ENCODE measurements at places on chromosomes 3 and 15. TPM values are rescaled to one million over a fixed set of nuclear protein-coding genes. Genes with fewer than 3 reads are reported as not detected.
A peak's percentile ranks its signal among the peaks of the same experiment; 100 is the strongest.

AGTR1 gene
- 4.2 TPM for total RNA-seq

DNA sequence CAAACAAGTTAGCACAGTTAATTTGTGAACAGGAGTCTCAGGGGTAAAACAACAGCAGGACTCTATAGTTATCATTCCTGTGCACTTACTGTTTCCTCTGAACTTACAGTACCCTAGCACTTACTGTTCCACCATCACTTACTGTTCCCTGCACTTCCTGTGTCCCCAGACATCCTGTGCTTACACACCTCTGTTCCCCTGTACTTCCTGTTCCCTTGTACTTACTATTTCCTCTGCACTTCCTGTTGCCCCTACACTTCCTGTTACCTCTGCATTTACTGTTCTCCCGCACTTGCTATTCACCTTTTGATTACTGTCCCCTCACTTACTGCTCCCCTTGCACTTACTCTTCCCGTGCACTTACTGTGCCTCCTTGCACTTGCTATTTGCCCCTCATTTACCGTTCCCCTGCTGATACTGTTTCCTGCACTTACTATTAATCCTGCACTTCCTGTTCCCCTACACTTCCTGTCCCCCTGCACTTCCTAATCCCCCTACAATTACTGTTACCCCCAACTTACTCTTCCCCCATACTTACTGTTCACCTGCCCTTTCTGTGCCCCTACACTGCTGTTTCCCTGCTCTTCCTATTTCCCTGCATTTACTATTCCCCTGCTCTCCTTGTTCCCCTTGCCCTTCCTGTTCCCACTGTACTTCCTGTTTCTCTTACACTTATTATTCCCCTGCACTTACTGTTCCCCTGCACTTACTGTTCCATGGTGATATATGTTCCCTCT is 30.3 kb downstream of the TPRA1 start:
- no peaks in the 10 kb centered on the region for H3K27me3 ChIP-seq
- no peak overlapping the region for H3K27ac ChIP-seq
- H3K4me1 ChIP-seq = no peaks in the 10 kb centered on the region
- H3K36me3 ChIP-seq = no peaks in the 10 kb centered on the region

DNA sequence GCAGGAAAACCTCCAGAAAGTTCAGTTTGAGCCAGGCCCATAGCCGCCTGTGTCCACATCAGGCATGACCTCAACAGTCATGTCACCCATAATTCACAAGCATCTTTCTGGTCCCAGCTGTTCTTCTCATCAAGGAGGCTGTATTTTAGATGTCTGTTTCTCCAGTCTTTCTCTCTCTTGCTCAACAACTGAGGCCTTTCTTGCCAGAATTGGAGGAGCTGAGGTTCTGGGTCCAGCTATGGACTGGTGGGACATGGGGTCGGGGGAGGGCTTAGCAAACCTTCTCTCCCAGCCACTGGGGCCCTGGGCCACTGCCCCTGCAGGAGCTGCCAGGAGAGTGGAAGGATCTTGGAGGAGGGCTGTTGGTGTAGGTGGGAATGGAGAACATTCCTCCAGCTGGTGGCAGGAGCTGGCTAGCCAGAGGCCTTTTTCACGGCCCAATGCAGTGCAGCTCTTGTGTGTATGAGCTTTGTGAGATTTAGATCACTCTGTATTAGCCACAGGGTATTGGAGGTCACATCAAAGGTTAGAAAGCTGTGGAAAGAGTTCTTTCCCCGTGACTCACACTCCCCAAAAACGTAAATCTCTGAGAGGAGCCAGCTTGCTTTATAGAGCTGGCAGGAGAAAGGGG is 23.5 kb downstream of the MAGEF1 start:
- H3K27me3 ChIP-seq = no peaks in the 10 kb centered on the region
- peaks cover 33% of the 10 kb centered on the region for H3K4me1 ChIP-seq
- H3K36me3 ChIP-seq = no peaks in the 10 kb centered on the region
- no peak overlapping the region for H3K4me3 ChIP-seq
- H3K27ac ChIP-seq = peak overlapping the region; percentile 72

SCAPER gene
- total RNA-seq = 21.6 TPM

DISP2 gene
- 0.37 TPM for total RNA-seq

RFX7 gene
- total RNA-seq = 13.8 TPM

DNA sequence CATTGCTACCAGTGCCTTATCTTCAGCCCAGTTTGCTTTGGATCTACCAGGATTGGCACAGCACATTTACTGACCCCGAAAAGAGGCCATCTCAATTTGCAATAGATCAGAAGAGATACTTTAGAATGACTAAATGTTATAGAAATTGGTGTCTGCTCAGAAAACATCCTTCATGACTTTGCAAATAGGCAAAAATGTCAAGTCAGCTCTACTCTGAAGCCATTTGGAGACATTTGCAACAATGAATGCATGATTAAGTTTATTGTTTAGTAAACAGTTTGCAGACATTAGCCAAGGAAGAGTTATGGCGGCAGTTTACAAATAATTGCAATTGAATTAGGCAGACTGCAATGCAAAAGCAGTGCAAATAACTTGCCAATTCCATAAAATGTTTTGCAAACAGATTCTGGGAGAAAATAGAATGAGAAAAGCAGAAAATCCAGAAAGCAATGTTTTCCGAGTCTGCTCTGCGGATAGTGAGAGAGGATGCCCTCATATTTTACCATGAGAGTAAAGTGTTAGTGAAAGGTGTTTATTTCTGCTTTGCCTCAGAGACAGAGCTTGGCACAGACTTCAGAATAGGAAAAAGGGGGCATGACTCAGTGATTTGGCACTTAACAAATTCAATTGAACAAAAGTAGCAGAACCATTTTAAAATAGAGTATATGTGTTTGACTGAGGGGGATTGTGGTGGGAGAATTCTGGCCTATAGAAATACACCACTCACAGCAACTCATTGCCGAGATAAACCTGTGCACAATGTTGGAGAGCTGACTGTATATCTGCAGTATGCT is 334.9 kb upstream of the NR2F2 start:
- no peak overlapping the region for H3K27ac ChIP-seq
- no peaks in the 10 kb centered on the region for H3K27me3 ChIP-seq
- H3K36me3 ChIP-seq = no peaks in the 10 kb centered on the region
- peaks cover 4% of the 10 kb centered on the region for H3K4me1 ChIP-seq

C2CD4B gene
- not detected for total RNA-seq

LRRC31 gene
- 27.0 TPM for total RNA-seq

ETV5 gene
- total RNA-seq = 42.6 TPM

IQCB1 gene
- total RNA-seq = 40.6 TPM

CCDC39 gene
- total RNA-seq = 0.72 TPM

ARPIN gene
- 17.4 TPM for total RNA-seq

DNA sequence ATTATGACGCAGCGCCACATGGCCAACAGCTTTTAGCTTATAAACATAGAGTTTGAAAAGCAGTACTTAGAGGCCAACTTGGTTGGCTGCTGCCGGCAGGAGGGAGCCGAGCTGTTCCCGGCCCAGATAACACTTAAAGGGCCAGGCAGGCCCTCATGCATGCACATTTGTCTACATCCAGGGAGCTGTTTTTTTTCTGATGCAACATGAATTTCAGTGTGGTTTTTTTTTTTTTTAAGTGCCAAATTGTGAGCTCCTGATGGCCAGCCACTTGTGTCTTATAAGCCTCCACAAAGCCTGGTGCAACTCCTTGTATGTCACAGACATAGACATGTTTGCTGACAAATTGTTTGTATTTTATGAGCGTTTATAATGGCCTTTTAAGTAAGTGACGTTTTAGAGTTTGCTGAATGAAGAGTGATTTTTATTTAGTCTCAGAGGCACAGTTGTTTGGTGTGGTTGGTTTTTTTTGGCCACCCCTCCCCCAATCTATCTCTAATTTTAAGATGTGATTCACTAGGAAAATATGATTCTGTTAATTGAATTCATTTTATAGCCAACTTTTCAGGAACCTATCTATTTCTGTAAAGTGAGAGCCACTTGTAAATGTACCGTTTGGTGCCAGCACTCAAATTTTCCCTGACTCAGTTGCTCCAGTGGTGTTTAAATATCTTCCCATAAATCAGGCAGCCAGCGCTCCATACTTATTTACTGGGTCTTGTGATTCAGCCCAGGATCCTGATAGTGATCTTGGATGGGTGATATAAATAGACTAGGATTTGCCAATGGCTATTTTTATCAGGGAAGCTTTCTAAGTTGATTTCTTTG is 134.3 kb downstream of the VGLL4 start:
- no peak overlapping the region for H3K4me3 ChIP-seq
- peaks cover 48% of the 10 kb centered on the region for H3K4me1 ChIP-seq
- H3K36me3 ChIP-seq = no peaks in the 10 kb centered on the region
- H3K27ac ChIP-seq = peak overlapping the region; percentile 80
- no peaks in the 10 kb centered on the region for H3K27me3 ChIP-seq
- DNase-seq = peak; percentile 93

DNA sequence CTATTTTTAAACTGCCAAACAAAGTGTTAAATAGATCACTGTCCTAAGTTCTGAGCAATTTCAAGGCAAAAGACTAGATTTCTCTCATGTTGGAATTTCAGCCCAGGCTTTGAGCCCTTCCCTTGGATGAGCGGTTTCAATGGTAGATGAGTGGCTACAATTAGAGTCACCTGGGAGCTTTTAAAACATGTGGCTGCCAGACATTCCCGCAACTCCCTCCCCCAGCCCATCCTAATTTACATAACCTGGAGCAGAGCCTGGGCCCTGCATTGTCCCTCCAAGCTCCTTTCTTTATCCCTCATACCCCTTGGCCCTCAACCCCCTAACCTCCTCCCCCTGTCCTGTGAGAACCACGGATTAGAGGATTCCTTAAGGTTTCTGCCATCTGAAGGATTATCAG is 357.5 kb upstream of the UMPS start:
- H3K4me1 ChIP-seq = no peaks in the 10 kb centered on the region
- no peaks in the 10 kb centered on the region for H3K27me3 ChIP-seq
- no peaks in the 10 kb centered on the region for H3K36me3 ChIP-seq
- no peak overlapping the region for H3K27ac ChIP-seq

HRG gene
- total RNA-seq = not detected

DNA sequence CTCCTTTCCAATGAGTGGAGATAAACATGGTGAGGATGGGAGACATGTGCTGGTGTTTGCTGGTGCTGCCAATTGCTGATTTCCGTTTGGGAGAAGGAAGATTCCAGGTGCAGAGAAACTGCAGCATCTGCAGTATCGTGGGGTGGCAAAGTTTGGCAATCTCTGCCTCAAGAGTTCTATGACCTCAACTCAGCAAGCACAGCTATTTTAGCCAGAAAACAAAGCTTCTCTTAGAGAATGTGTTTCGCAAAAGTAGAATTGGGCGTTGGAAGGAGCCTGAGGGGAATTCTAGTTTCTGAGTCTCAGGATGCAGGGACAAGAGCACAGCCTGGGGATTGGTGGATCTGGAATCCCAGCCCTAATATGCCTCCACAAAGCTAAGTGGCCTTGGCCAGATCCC is 18.2 kb upstream of the SHC4 start:
- no peak overlapping the region for H3K27ac ChIP-seq
- H3K36me3 ChIP-seq = no peaks in the 10 kb centered on the region
- no peak overlapping the region for H3K4me3 ChIP-seq

GRCh38 chr15:89243046-89243690 is 611 bp upstream of the FANCI start:
- peaks cover 22% of the 10 kb centered on the region for H3K4me1 ChIP-seq
- H3K27me3 ChIP-seq = no peaks in the 10 kb centered on the region
- H3K27ac ChIP-seq = peak overlapping the region; percentile 12
- DNase-seq = no peak

ZKSCAN7 gene
- 5.8 TPM for total RNA-seq

- no peak overlapping the region for H3K27ac ChIP-seq
- no peaks in the 10 kb centered on the region for H3K27me3 ChIP-seq
- no peak for DNase-seq
- no peak overlapping the region for H3K4me3 ChIP-seq
- H3K4me1 ChIP-seq = no peaks in the 10 kb centered on the region
- no peaks in the 10 kb centered on the region for H3K36me3 ChIP-seq
Observed at GRCh38 chr3:18968120-18968519, 180.2 kb upstream of the KCNH8 start.

- no peaks in the 10 kb centered on the region for H3K4me1 ChIP-seq
- no peak overlapping the region for H3K27ac ChIP-seq
- no peak for DNase-seq
- H3K4me3 ChIP-seq = no peak overlapping the region
- H3K27me3 ChIP-seq = no peaks in the 10 kb centered on the region
- H3K36me3 ChIP-seq = no peaks in the 10 kb centered on the region
Observed at GRCh38 chr3:150165396-150166094, 194.8 kb upstream of the PFN2 start.

IGSF11 gene
- total RNA-seq = 77.7 TPM

DNA sequence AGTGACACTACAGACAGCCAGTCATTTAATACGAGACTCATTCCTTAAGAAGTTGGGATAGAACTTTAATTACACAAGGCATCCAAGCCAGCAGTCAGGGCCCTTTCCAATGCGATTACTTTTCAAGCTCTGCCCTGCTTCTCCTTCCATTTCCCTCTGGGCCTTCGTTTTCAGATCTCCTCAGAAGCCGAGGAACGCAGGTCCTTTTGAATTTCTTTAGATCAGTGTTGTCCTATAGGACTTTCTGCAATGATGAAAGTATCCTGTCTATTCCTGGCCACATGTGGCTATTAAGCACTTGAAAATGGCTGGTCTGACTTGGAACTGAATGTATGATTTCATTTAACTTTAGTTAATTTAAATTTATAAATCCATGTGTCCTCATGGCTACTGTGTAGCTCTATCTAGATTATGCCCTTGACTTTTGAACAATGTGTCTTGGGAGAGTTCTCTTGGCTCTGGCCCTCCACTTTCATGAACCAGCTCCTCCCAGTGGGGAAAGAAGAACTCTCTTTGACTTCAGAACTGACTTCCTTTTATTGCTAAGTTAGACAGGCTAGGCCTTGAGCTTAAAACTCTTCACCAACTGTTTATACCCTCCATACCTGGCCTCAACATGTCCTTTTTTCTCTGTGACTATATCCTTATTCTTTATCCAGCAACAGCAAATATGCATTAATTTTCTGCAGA is 22.6 kb downstream of the TGFBR2 start:
- peak; percentile 57 for DNase-seq
- peaks cover 15% of the 10 kb centered on the region for H3K36me3 ChIP-seq
- H3K4me1 ChIP-seq = peaks cover 66% of the 10 kb centered on the region
- H3K27ac ChIP-seq = peak overlapping the region; percentile 59
- no peaks in the 10 kb centered on the region for H3K27me3 ChIP-seq
- H3K4me3 ChIP-seq = no peak overlapping the region

Data from stomach (tissue), 19 donors.